Stimulated activated CD8-positive, alpha-beta memory T cell treated with anti-CD3 and anti-CD28 coated beads, Interleukin-15, amount 100 ng/mL, for 1 hour (primary cell): ENCODE measurements at places on chromosomes 13 and 19.

DNA sequence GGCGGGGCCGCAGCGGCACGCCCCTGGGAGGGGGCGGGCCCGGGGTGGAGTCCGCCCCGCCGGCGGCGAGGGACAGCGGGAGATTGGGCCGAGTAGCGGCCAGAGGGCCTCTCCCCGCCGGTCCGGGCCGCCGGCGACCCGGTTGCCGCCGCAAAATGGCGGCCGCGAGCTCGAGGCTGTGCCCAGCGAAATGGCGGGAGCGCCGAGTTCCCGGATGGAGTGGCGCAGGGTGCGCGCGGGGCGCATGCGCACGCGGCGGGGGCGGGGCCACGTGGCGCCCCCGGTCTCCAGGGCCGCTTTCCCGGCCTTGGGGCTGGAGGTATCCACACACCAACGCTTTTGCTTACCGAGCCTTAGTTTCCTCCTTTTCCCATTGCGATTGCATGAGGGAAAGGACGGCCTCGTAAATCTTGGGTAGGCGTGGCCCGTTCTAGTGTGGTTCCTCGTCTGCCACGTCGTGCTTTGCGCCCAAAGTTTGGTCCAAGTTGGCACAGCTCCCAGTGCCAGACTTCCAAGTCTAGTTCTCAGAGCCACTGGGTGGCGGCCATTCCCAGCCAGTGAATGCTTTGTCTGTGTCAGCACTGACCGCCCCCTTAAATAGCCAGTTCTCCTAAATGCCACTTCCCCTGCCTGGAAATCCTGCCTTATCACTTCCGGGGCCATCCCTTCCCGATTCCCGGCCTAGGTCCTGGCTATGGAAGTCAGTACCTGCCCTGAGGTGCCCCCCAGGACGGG lies 513 bp downstream of the CIRBP start:
- DNase-seq: peak; percentile 65

DNA sequence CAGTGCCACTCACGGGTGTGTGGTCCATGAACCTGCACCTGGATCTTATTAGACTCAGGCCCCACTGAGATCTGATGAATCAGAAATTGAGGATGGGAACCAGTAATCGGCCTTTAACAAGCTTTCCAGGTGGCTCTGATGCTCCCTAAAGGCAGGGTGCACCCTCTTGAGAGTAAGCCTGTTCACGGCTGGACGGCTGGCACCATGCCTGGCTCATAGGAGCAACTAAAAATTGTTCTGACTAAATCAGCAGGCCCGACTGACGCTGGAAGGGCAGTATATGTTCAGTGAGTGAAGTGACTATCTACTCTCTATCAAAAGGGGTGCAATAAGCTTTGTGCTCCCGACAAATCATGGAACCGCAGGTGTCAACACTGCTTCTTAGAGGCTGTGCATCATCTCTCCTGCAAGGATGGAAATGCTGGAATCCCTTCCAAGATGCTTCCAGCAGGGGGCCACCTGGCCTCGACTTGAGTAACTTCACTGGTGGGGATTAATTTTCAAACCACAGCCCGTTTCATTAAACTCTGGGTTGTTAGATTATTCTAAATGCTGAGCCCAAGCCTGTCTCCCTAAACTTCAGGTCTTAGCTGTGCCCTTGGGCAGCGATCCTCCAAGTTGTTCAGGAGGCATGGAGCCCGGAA lies 28.4 kb downstream of the TMTC4 start:
- DNase-seq: no peak

DNA sequence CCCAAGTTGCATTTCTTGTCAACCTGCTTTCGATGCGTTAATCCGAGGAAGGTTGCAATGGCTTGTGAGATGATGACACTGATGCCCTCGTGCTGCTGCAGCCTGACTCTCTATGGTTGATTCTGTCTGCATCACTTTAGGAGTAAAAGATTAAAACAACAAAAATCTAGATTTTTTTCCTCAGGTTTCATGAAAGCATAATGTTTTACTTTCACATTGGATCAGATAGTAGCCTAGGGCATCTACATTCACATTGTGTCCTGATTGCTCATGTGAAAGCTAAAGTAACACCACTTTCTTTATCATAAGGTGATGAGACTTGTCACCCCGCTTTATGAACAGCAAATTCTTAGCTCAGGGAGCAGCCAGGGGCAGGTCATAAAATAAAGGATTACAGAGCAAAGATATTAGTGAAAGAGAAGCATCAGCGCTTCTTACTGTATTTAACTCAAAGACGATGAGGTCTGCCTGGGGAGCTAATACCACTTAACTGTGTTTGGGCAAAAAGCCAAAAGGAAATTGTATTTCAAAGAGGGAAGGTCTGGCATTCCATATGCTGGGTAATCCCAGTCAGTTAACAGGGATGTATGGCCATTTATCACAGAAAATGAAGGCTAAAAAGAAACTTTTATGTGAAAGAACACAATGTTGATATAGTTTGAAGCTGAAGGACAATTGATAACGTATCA lies 270.5 kb downstream of the GPC6 start:
- no peak for DNase-seq

- no peak for DNase-seq
These were observed 40.5 kb downstream of the MIPEP start for GRCh38 chr13:23848646-23849141.

- DNase-seq: no peak
These were observed 472.7 kb upstream of the NBEA start for GRCh38 chr13:34469196-34469986.

- no peak for DNase-seq
These were observed 35.4 kb downstream of the ZNF557 start for GRCh38 chr19:7104747-7105447.

DNA sequence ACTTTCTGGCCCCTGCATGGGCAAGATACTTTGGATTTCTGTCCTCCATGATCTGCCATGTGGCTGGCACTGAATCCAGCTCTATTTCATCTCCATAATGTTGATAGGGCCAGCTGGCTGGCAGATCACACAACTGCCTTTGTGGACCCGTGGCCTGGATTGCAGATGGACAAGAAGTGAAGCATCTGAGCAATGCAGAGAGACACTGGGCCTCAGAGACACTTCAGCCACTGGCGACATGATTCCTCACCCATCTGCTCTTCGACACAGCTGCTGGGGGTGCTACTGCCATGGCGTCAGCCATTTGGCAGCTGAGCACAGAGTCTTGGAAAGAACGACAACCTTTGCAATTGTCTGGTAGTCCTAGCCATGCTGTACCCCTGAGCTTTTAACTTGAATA lies 79.5 kb upstream of the MYO16 start:
- no peak for DNase-seq

DNA sequence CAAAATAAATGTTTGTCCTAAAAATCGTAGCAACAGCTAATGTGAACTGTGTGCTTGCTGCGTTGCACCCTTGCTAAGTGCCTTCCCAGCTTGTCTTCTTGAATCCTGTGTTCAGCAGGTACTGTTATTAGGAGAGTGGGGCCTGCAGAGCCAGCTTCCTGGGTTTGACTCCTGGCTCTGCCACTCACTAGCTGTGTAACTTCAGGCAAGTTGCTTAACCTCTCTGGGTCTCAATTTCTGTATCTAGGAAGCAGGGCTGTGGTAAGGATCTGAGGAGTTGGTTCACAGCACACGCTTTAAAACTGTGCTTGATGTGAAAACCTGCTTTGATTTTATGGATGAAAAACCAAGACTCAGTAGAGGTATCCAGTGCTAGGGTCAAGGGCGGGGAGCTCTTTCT lies 10.0 kb downstream of the NFIX start:
- DNase-seq: no peak

DNA sequence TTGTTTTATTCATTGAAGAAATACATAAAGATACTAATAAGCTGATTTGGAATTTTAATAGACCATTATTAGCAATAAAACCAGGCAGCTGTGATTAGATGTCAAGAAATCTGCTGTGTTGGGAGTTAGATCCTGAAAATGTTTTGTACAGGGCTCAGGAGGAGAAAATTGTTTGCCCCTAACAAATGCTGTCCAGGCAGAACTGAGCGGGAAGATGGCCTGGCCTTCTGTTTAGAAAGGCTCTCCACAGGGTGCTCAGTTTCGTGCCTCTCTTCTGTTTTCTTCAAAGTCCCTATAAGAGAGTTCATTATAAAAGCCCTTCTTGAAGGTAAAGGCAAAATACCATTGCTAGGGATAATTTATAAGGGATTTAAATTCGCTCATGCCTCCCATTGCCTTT lies 64.1 kb downstream of the ERCC5 start:
- DNase-seq: no peak

DNA sequence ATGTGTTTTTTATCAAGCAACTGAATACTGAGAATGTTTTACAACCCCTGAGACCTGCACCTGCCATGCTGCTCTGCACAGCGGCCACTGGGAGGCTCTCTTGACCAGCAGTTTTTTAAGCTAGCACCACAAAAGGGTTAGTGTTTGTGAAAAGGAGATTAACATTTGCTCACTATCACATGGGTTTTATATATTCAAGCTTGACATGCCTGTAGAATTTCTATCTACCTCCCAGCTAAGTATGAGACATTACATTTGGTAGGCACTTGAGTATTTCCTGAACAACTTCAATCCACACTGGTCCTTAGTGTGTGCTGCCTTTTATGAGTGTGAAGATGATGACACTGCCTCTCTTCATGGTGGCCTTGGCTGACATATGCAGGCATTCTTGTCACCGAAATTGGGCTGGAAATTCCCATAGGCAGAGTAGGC lies 1238.9 kb downstream of the UQCRFS1 start:
- no peak for DNase-seq

GRCh38 chr13:60482012-60482411 lies 85.0 kb downstream of the TDRD3 start:
- DNase-seq: no peak

- no peak for DNase-seq
These were observed 4.2 kb upstream of the LRG1 start for GRCh38 chr19:4543842-4544647.

GRCh38 chr13:30976025-30976424 lies 43.6 kb downstream of the TEX26 start:
- DNase-seq: no peak

DNA sequence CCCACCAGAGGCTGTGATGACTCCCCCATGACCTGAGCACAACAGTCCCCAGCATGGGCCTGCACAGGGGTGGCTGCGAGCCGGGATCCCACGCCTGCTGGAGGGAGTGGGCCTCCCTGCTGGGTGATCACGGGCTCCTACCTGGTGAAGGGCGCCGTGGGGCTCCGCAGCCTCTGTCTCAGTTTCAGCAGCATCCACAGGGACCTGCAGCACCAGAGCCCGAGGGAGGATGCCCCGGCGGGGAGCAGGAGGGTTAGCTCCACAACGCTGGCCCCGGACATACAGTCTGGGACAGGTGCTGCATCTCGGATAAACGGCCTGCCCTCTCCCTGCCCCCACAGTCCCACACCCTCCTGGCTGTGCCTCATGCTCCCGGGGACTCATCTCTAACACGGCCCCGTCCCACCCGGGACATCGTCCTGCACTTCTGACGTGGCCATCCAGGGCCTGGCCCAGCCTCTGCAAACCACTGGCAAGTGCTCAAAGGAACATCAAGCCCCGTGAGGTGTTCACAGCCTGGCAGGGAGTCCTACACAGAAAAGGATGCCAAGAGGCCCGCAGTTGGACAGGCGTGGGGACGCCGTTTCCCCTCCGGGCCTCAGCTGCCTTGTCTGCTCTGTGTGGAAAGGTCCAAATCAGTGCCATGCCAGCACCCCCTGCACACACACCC lies 10.5 kb downstream of the PEX11G start:
- no peak for DNase-seq

- DNase-seq: no peak
These were observed 107.7 kb upstream of the UQCRFS1 start for GRCh38 chr19:29320618-29321017.

GRCh38 chr13:40190641-40191100 lies 475.8 kb downstream of the FOXO1 start:
- no peak for DNase-seq

DNA sequence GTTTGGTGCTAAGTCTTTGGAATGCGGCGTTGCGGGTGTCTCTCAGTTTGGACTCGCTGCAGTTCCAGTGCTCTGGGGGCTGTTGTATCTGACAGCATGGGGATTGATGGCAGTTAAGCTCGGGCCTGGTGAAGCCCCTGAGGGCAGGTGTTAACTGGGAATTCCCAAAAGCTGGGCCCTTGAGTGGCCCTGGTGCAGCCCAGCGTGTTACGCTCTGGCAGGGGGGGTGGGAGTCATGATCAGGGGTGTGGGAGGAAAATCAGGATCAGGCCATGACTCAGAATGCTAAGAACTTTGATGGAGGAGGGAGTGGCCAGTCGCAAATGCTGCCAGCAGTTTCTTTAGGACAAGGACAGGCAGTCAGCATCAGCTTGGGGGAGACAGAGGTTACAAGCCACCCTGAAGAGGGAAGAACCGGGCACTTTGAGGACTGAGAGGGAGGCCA lies 19.6 kb downstream of the AP2A1 start:
- no peak for DNase-seq

DNA sequence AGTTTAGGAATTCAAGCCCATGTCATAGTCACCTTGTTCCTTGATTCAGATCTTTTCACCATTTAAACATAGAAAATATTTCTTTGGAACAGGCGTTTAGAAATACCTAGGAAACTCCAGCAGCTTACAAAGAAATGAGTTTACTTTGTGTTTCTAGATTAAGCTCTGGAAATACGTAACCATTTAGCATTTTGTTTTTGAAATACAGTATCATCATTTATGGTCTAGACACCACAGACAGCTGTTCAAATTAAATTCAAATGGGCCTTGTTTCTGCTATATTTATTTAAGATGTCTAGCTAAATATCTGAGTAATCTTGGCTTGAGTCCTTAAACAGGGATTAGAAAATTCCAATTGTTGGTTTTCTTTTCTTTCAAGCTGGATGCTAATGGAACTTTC lies 228.5 kb downstream of the NDFIP2 start:
- no peak for DNase-seq

GRCh38 chr19:29855741-29856500 lies 44.1 kb downstream of the CCNE1 start:
- no peak for DNase-seq

DNA sequence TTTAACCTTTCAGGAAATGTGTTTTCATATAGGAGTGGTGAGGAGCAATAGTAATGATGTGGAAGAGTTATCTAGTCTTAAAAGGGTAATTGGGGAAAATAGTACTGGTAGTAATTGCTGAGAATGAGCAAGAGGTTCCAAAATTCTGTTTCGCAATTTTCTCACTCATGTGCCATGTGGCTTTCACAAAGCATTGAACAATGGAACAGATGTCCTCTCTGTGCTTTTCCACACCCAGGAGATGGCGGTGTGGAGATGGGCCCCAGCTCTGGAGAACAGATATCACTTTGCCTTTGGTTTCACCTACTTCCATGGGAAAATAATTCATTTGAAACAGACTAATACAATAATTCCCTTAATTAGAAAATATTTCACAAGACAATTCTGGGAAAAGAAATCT lies 170.0 kb upstream of the SLC10A2 start:
- DNase-seq: no peak
